ENCODE measurements at places on chromosomes 2 and 18. TPM values are rescaled to one million over a fixed set of nuclear protein-coding genes. Genes with fewer than 3 reads are reported as not detected.

DNA sequence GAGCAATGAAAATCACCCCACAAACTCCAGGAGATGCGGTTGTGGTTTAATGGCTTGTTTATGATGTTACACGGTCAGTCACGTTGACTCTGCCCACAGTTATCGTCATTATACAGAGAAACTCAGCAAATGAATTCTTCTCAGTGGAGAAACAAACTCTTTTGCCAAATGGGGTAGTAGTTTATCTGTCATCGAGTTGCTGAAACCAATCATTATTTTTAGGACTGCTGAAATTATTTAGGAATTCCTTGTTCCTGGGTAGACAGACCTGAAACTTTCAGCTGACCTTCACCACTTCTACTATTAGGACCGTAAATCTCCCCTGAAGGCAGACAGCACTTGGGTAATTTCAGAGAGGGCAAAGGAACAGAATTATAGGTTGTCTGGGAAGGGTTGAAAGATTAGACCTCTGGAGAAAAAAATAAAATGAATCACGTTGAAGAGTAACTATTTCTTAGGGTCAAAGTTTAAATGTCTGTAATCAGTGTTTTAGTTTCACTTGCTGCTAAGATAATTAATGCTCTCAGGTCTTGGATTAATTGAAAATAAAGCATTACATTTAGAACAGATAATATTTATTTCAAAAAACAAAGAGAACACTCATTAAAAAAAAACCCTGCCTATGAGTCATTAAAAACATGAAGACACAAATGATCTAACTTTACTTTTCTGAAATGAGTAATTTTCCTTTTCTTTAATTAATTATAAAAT, 52.1 kb upstream of the LYPD6 start:
- no peaks in the 10 kb centered on the region for H3K27me3 ChIP-seq
- no peaks in the 10 kb centered on the region for H3K36me3 ChIP-seq
- DNase-seq = no peak
- H3K4me3 ChIP-seq = no peak overlapping the region
- H3K4me1 ChIP-seq = no peaks in the 10 kb centered on the region

- no peak overlapping the region for H3K27ac ChIP-seq
- no peak for DNase-seq
- no peak overlapping the region for H3K4me3 ChIP-seq
- no peaks in the 10 kb centered on the region for H3K36me3 ChIP-seq
- no peaks in the 10 kb centered on the region for H3K27me3 ChIP-seq
These were observed 2.2 kb downstream of the TXNDC2 start for GRCh38 chr18:9887992-9888391.

DNA sequence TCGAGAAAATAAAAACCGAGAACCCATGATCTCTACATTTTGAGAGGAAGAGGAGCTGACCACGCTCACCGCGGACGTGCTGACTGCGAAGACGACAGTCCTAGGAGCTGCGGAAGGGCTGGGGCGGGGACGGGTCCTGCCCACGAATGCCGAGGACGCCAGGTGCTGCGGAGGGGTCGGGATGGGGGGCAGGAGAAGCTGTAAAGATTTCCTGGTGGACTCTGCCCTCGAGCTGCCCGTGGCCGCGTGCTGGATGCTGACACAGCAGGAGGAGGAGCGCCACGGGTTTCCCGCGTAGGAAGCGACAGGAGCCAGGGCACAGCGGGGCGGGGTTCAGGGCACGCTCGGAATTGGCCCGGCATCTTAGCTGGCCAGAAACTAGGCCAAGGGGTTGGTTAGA, 22.2 kb downstream of the ZSCAN30 start:
- H3K27me3 ChIP-seq = no peaks in the 10 kb centered on the region
- peak overlapping the region; percentile 37 for H3K27ac ChIP-seq
- H3K4me3 ChIP-seq = peak overlapping the region; percentile 56
- H3K36me3 ChIP-seq = no peaks in the 10 kb centered on the region
- peak; percentile 40 for DNase-seq
- no peaks in the 10 kb centered on the region for H3K4me1 ChIP-seq

DNA sequence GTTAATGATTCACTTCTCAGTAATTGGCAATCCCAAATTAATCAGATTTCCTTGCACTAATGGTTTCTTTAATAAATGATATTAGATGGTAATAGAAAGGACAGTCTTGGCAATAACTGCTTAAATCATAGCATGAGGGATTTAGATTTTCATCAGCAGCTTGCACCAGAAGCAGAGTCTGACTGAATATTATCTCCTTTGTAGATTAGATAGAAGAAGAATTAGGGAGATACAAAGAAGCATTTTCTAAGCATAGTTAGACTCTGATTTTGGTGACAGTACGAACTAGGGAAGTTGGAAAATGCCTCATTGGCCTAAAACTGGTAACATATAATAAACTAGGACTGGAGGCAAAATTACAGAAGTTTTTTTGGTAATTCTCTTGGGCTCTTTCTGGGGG, 232.8 kb upstream of the EPAS1 start:
- H3K36me3 ChIP-seq = no peaks in the 10 kb centered on the region
- H3K27me3 ChIP-seq = no peaks in the 10 kb centered on the region
- no peaks in the 10 kb centered on the region for H3K4me1 ChIP-seq
- no peak overlapping the region for H3K4me3 ChIP-seq

DNA sequence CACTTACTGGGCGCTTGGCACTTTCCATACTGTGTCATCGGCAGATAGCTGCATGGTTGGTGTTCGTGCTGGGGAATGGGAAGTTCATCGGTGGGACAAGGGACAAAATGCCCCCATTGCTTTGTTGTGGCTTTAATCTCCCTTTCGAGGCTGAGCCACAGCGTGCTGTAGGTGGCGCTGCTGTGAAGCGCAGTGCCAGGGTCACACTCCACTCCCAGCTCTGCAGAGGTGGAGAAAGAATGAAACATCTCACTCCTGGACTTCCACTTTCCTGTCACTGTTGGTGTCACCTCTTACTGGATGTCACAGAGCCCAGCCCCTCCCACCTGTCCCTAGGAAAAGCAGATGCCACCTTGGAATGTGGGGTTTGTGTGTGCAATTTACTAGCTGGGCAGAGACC, 8.7 kb downstream of the TYMS start:
- H3K4me1 ChIP-seq = no peaks in the 10 kb centered on the region
- H3K27me3 ChIP-seq = no peaks in the 10 kb centered on the region
- H3K36me3 ChIP-seq = no peaks in the 10 kb centered on the region
- no peak overlapping the region for H3K4me3 ChIP-seq
- no peak overlapping the region for H3K27ac ChIP-seq

GRCh38 chr2:47437287-47437686, 34.3 kb downstream of the MSH2 start:
- no peak overlapping the region for H3K4me3 ChIP-seq
- H3K27me3 ChIP-seq = no peaks in the 10 kb centered on the region
- H3K27ac ChIP-seq = no peak overlapping the region

GRCh38 chr18:55314031-55314430, 274.0 kb downstream of the TCF4 start:
- no peak for DNase-seq
- H3K4me1 ChIP-seq = no peaks in the 10 kb centered on the region
- H3K4me3 ChIP-seq = no peak overlapping the region
- no peak overlapping the region for H3K27ac ChIP-seq
- no peaks in the 10 kb centered on the region for H3K36me3 ChIP-seq

- no peak for DNase-seq
- H3K4me1 ChIP-seq = no peaks in the 10 kb centered on the region
- no peaks in the 10 kb centered on the region for H3K27me3 ChIP-seq
- no peak overlapping the region for H3K4me3 ChIP-seq
These were observed 19.1 kb downstream of the EFHD1 start for GRCh38 chr2:232652505-232652851.

GRCh38 chr18:13878857-13879256, 36.5 kb downstream of the MC2R start:
- no peaks in the 10 kb centered on the region for H3K4me1 ChIP-seq
- no peaks in the 10 kb centered on the region for H3K27me3 ChIP-seq
- H3K27ac ChIP-seq = no peak overlapping the region
- no peak overlapping the region for H3K4me3 ChIP-seq
- DNase-seq = no peak

DNA sequence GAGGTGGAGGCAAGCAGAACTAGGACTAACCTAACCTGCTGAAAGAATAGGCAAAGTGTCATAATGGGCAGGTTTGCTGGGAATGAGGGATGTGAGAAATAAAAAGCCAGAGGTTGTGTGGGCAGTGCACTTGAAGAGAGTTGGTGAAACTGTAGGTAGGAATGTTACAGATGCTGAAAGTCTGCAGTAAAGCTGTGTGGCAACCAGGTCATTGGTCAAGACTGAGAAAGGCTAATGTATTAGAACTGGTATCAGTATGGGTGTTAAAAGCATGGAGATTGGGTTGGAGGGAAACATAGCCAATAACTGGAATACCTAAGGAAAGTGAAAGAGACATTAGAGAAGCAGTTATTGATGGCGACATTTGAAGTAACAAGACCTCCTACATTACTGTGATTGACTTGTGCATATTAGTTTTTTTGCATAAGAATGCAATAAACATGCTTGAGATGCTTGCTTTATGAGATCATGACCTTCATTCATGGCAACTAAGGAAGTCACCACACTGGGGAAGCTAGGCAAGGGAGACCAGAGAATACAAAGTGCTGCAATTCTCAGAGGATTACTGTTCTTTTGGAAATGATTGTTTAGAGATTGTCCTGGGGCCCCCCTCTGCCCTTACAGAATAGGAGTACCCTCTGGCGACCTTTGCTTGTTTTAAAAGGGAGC, 11.8 kb downstream of the GULP1 start:
- H3K4me1 ChIP-seq = no peaks in the 10 kb centered on the region
- H3K36me3 ChIP-seq = no peaks in the 10 kb centered on the region
- no peak overlapping the region for H3K27ac ChIP-seq
- no peaks in the 10 kb centered on the region for H3K27me3 ChIP-seq
- DNase-seq = no peak

- H3K27me3 ChIP-seq = peaks cover 36% of the 10 kb centered on the region
- no peak for DNase-seq
These were observed 2.4 kb upstream of the TMEM178A start for GRCh38 chr2:39663187-39663930.

DNA sequence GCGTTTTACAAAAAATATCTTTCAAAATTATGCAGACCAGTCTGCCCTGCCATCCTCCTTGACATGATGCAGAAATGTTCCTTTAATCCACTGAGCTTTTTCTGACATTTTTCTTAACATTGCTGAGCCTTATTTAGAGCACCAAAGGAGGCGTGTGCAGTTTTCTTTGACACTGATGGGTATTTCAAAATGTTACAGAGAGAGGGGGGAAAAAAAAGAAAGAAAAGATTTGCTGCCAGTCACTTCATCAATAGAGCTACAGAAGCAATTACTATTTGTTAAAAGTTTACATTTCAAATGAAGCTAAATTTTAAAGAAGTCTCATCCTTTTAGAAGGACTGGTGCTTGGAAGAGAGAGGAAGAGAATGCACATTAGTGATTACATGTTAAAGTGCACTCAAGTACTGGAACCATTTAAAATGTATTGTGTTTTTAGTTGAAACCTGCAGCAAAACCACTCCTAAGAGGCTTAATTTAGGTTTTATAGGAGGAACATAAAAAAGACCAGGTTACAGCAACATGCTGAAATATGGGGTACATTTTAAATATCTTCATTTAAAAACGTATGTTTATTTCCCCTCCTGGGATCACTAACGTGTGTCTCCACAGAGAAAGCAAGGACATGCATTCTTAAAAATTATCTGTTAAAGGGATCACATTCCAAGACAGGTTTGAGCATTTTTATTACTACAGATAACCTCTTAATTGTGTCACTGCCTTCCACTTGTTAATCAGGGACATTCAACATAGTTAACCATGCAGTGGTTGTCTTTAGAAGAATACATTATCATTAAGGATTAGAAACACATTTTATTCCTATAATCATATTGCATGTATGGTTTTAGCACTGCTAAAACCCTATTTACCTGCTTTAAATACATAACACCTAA, 258.4 kb downstream of the MEIS1 start:
- H3K4me1 ChIP-seq = no peaks in the 10 kb centered on the region
- H3K36me3 ChIP-seq = no peaks in the 10 kb centered on the region
- no peaks in the 10 kb centered on the region for H3K27me3 ChIP-seq
- H3K27ac ChIP-seq = peak overlapping the region; percentile 28

DNA sequence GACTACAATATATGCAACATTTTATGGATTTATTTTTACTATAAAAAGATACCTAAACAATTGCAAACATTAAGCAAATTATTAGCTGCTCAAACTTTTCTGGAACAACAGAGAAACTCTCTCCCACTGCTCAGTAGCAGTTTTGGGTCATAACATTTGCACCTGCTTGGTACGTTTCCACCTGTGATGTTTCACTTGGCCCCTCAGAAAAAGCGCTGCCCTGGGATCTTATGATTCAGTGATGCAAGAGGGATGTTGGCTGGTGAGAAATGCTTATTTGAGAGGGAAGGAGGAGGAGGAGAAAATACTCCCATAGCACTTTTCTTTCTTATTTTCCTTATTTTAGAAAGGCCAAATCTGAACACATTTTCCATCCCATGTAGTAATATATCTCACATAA, 9.2 kb downstream of the IRS1 start:
- H3K4me1 ChIP-seq = no peaks in the 10 kb centered on the region
- H3K27ac ChIP-seq = peak overlapping the region; percentile 83
- peak; percentile 31 for DNase-seq
- no peaks in the 10 kb centered on the region for H3K27me3 ChIP-seq

DNA sequence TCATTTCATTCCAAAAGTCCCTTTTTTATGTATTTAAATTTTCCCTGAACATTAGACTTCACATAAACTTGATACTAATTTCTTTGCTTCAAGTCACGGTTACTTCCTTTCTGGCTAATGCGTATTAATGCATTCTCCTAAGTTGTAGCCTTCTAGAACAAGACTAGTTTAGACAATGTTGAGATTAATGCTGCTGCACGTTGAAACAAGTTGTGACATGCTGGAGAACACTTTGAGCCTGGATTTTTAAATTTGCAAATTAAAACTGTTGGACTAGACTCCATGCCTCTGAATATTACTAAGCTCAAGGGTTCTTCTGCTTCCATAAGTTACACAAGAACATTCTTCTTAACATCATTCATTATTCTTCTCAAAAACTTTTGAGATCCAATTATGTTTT, 29.1 kb downstream of the ID2 start:
- no peak for DNase-seq
- no peaks in the 10 kb centered on the region for H3K36me3 ChIP-seq
- no peaks in the 10 kb centered on the region for H3K27me3 ChIP-seq
- H3K4me1 ChIP-seq = no peaks in the 10 kb centered on the region

- no peaks in the 10 kb centered on the region for H3K4me1 ChIP-seq
- no peak overlapping the region for H3K27ac ChIP-seq
- DNase-seq = no peak
- H3K4me3 ChIP-seq = no peak overlapping the region
- H3K36me3 ChIP-seq = no peaks in the 10 kb centered on the region
- H3K27me3 ChIP-seq = no peaks in the 10 kb centered on the region
These were observed 17.2 kb downstream of the IFIH1 start for GRCh38 chr2:162301151-162301804.

COLEC12 gene
- 1.9 TPM for total RNA-seq

CCDC195 gene
- not detected for total RNA-seq

CDH20 gene
- total RNA-seq = not detected

TUBA3E gene
- total RNA-seq = not detected

NEURL3 gene
- 2.5 TPM for total RNA-seq

MAP3K20 gene
- 22.6 TPM for total RNA-seq

RANBP2 gene
- 72.0 TPM for total RNA-seq

CENPA gene
- 6.5 TPM for total RNA-seq
